Left lung (tissue), 14 donors: ENCODE measurements at places on chromosomes 12 and 14. TPM values are rescaled to one million over a fixed set of nuclear protein-coding genes. Genes with fewer than 3 reads are reported as not detected.

GRCh38 chr12:119994892-119995658 is 6.0 kb downstream of the BICDL1 start:
- H3K36me3 ChIP-seq, result no peaks in the 10 kb centered on the region
- DNase-seq, result no peak
- peaks cover 7% of the 10 kb centered on the region for H3K4me1 ChIP-seq
- H3K27me3 ChIP-seq, result peaks cover 4% of the 10 kb centered on the region
- no peak overlapping the region for H3K4me3 ChIP-seq

DNA sequence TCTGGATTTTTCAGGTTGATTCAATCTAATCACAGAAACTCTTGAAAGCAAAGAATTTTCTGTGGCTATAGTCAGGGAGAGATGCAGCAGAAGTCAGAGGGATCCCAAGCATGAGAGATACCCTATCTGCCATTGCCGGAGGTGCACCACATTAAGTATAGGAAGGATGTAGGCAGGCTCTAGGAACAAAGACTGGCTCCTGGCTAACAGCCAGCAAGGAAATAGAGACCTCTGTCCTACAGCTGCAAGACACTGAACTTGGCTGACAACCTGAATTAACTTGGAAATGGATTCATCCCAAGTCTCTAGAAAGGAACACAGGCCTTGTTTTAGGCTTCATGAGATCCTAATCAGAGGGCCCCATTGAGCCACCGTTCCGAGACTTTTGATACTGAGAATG is 364.9 kb upstream of the FLRT2 start:
- no peak overlapping the region for H3K27ac ChIP-seq
- DNase-seq, result no peak
- H3K36me3 ChIP-seq, result no peaks in the 10 kb centered on the region
- no peaks in the 10 kb centered on the region for H3K4me1 ChIP-seq
- no peaks in the 10 kb centered on the region for H3K27me3 ChIP-seq
- H3K4me3 ChIP-seq, result no peak overlapping the region

Gene TARBP2
- 35.6 TPM for total RNA-seq

Gene RASSF9
- 8.3 TPM for total RNA-seq

Gene TMEM132D
- not detected for total RNA-seq
